ENCODE measurements at places on chromosomes 2 and 18.

DNA sequence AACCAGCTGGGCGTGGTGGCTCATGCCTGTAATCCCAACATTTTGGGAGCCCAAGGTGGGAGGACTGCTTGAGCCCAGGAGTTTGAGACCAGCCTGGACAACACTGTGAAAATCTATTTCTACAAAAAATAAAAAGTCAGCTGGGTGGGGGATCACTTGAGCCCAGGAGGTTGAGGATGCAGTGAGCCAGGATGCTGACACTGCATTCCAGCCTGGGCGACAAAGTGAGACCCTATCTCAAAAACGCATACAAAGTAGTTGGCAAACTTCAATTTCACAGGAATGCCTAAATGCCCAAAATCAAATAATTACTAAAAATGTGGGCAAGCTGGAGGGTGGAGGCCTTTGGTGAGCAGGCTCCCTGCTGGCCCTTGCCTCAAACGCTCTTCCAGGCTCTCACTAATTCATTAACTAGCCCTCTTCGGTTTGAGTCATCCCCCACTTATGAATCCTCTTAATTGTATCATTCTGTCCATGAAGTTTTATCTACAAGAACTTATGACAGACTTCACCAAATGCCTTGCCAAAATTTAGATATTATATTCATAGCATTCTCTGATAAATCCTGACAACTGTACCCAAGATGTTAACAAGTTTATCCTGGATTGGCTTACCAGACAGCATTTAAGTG is 68.7 kb upstream of the ZFP36L2 start:
- DNase-seq, result no peak

DNA sequence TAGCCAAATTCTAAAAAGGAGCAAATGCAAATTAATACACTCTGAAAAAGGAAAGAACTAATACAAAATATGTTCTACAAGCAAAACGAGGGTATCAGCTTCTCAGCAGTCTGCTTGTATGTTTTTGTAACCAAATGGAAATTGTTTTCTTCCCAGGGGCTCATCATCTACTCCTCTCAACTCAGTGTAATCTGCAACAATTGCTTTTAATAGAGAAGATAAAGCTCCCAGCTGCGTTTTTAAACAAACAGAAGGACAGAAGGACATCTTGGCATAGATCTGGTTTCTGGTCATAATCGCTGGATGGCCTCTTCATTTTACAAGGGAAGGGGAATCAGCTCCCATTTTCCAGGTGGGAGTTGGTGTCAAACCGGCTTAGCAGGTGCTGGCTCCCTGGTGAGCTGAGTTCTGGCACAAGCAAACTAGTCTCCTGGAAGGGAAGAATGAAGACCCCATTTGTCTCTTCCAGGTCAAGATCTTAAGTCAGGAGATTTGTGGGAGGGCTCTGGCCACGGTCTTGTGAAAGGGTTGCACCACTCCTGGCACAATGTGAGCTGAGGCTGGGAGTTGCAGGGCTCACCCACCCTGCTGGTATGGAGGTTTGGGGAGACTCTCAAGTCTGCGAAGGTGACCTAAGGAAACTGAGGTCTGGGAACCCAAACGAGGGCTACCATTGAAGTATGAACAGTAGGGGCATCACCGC is 41.6 kb downstream of the NPPC start:
- no peak for DNase-seq

- DNase-seq, result no peak
Observed at GRCh38 chr18:65735155-65735554, 15.7 kb upstream of the CDH7 start.

DNA sequence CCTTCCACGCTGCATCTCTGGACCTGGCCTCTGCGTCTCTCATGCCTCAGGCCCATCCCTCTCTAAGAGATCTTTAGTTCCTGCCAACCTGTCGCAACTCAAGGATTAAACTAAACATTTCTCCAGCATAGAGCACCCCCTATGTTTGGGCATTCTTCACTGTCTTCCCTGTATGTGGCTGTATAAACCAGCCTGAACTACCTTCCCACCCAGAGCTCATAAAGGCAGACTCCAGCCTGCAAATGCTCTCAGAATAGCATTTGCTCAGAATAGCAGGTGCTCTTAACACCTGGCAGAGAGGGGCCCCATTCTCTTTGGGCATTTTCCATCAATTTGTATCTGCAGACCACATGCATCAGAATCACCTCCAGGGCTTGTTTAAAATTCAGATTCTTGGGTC is 83.4 kb downstream of the EHD3 start:
- DNase-seq, result no peak

GRCh38 chr2:163551616-163552373 is 184.0 kb downstream of the FIGN start:
- no peak for DNase-seq

Measured in stimulated activated CD4-positive, alpha-beta T cell treated with anti-CD3 and anti-CD28 coated beads, TNF-alpha, amount 100 ng/mL, for 1 hour (primary cell).